Activated naive CD8-positive, alpha-beta T cell treated with anti-CD3 and anti-CD28 coated beads, Interleukin-2, amount 50 U/mL, for 24 hours (primary cell): ENCODE measurements at places on chromosomes 1 and 21.

DNA sequence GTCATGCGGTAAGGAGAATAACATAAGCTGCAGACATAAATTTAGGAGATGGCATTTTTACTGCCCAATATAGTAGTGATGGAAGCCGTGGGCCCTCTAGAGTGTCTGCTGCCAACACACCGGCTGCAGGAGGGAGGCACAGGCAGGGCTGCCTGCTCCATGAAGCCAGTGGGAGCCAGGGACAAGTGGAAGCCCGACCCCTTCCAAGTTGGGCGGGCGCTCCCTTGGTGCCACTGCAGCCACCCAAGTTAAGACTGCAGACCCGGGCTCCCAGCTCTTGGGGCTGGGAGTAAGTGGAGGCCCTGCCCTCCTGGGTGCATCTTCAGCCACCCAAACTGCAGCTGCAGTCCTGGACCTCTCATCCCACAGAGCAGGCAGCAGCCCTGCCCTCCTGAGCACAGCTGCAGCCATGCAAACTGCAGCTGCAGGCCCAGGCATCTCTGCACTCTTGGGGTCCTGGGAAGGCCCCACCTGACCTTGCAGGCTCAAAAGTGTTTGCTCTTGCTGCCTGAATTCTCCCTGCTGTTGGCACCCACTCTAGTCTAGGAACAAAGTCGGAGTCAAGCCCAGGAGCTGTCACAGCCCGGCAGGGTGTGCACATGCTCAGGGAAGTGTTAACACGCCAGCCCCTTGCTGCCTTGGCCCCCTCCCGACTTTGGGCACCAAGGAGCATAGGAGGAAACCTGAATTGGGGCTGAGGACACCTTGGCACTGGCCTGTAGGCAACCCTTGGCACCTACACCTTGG is 437.2 kb upstream of the PRMT6 start:
- no peak for DNase-seq

DNA sequence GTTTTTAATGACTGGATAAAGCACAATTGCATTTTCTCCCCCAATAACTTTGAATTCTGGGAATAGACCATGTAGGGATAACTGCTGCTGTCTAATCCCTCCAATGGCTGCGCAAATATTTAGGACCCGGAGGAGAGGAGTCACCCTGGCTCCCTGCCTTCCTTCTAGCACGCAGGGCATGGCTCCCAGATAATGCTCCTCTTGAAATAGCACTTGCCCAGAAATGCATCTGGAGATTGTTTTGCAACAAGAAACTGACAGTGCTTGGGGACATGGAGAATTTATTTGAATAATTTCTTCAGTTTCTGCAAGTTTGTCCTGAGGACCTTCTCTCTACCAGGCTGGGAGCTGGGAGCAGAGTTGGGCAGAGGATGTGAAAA is 83.5 kb downstream of the MAN1C1 start:
- no peak for DNase-seq

DNA sequence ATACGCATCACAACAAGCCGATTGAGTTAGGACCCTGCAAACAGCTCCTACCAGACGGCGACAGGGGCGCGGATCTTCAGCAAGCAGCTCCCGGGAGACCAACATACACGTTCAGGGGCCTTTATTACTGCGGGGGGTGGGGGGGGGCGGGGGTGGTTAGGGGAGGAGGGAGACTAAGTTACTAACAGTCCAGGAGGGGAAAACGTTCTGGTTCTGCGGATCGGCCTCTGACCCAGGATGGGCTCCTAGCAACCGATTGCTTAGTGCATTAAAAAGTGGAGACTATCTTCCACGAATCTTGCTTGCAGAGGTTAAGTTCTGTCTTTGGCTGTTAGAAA is 162.0 kb downstream of the RUNX1 start:
- DNase-seq = no peak

DNA sequence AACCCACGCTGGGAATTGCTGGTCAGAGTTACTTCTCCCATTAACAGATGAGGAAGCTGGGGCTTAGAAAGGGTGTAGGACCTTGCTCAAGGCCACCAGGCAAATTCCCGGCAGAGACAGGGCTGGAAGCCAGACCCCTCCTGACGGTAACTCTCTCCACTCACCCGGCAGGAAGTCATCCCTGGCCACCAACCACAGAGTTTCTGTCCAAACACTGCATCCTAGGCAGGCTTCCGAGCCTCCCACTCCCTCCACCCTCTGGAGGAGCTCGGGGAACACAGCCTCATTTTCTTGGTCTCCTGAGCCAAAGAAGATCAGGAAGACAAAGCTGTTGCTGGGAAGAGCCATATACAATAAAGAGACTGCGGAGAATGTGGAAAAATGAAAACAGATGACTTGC is 25.0 kb upstream of the ZNF436 start:
- no peak for DNase-seq

DNA sequence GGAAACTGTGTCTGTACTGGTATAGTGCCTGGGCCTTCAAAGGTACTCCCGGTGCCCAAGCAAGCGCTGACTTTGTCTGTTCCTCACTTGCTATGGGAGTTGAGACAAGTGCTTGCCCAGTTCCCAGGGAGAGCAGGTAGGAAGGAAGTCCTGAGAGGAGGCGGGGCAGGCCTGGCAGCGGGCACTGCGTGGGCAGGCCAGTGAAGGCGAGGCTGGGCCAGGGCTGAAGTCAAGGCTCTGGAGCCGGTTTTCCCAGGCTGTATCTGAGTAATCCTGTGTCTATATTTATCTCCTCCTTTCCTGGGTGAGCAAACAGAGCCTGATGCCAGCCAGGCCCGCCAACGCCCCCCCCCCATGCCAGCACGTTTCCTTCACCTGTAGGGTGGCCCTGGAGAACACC is 15.9 kb upstream of the EDN2 start:
- DNase-seq = no peak

DNA sequence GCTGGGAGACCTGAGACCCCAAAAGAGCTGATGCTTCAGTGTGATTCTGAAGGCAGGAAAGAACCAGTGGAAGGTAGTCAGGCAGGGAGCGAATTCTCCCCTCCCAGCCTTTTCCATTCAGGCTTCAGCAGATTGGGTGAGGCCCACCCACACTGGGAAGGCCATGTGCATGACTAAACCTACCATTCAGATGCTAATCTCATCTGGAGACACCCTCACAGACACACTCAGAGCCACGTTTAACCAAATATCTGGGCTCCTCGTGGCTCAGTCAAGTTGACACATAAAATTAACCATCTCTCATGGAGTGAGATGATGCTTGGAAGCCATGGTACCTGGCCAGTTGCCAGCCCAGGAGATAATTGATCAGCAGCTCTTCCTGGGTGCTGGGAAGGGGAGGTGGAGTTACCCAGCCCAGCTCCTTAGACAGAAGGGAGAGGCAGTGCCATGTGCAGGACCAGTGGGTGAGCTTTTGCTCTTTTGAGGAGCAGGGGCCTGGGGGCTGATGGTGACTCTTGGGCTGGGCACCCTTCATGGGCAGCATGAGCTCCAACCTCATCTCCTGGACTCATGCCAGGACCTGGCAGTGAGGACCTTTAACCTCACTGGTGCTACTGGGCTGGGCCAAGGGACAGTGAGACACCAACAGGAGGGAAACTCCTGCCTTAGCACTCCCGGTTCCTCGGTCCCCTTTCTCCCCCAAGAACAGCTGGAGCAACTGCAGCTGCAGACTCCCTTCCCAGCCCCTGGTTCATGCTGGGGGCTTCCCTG is 89.0 kb upstream of the ACTL8 start:
- no peak for DNase-seq

DNA sequence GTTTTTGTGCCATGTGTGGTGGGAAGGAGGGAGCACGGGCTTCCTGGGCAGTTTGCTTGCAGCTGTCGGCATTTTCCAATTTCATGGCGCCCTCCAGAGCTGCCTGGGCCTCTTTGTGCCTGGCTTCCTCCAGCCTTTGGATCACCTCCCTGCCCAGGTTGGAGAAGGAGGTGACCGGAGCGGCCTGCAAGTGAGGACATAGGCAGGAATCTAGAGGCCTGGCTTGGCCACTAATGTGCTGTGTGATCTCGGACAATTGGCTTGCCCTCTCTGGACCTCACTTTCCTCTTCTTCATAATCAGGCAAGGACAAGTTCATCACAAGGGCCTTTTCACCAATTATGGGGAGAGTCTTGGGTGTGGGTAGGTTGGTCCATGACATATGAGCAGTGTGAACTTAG is 245.1 kb downstream of the MATN1 start:
- no peak for DNase-seq

DNA sequence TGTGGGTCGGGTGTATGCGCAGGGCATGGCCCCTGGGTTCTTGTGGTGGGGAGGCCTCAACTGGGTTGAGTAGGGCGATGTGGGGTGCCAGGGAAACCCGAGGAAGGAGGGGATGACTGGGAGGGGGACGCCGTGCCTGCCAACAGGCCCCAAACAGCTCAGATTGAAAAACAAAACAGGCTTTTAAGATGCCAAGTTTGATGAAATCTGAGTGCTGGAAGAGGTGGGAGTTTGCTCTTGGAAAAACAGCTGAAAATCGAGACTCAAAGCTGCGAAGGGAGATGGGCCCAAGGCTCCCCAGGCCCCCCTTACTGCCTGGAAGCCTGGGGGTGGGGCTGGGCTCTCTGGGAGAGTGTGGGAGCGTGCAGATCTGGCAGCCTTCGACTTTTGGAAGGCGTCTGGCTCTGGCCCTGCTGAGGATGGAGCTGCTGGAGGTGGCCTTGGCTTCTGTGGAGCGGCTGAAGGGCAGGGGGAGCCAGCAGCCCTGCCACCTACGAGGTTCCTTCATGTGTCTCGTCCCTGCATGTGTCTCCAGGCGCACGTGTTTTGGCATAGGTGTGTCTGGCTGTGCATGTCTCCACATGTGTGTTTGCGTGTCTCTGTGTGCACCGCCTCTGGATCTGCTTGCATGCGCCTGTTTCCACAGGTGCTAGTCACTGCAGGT is 33.3 kb downstream of the PTPRF start:
- no peak for DNase-seq

DNA sequence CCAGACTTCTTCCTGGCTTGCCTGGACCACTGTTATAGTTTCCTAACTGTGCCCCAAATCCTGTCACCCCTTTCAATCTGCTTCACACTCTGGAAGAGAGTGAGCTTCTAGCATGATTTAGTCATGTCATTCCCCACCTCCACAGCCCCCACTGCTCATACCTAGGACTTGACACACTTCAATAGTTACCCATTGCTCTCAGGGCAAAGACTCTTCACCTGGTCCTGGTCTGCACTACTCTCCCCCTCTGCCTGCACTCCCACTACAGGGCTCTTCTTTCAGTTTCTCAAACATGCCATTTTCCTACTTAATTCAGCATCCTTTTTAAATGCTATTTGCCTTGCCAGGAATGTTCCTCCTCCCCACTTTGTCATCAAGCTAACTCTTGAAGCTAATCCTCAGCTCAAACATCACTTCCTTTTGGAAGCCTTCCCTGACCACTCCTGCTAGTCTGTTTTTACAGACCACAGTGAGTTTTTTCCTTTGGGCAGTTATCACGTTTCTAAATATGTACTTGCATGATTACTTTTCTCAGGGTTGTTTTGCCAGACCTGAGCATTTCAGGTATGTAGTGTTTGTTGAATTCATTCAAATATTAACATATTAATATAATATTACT is 24.7 kb downstream of the CYP2J2 start:
- DNase-seq = no peak

DNA sequence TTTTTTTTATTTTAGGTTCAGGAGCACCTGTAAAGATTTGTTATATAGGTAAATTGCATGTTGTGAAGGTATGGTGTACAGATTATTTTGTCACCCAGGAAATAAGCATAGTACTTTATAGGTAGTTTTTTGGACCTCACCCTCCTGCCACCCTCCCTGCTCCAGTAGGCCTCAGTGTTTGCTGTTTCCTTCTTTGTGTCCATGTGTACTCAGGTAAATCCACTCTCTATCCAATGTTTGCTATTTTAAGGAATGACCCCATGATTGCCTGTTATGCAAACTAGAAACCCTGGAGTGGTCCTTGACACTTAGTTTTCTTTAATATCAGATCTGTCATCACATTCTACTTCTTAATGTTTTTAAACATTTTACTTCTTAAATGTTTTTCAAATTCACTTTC is 33.9 kb downstream of the LHX9 start:
- DNase-seq = no peak

GRCh38 chr21:26850116-26850643 is 5.0 kb upstream of the ADAMTS1 start:
- no peak for DNase-seq

GRCh38 chr21:35926003-35926740 is 134.2 kb downstream of the SETD4 start:
- DNase-seq = no peak
